ENCODE measurements at places on chromosomes 7 and 10.

GRCh38 chr7:151692721-151693120 is 173.0 kb upstream of the RHEB start:
- DNase-seq = no peak

GRCh38 chr7:27171637-27172314 is 2.3 kb downstream of the HOXA10 start:
- peak; percentile 60 for DNase-seq

DNA sequence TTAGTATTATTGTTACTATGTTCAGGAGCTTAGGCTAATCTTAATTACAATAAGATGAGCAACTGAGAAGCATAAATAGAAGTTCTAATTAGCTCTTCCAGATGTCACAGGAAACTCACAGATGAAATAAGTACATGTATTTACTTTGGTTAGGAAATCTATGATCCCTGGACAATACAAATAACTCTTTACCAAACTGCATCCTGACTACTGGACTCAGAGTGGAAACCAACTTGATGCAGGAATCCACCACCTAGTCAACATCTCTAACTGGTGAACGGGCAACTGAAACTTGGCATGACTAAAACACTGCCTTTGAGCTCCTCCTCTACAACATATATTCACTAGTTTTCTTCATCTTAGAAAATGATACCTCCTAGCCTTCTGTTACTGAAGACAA is 193.2 kb downstream of the AGMO start:
- peak; percentile 60 for DNase-seq

DNA sequence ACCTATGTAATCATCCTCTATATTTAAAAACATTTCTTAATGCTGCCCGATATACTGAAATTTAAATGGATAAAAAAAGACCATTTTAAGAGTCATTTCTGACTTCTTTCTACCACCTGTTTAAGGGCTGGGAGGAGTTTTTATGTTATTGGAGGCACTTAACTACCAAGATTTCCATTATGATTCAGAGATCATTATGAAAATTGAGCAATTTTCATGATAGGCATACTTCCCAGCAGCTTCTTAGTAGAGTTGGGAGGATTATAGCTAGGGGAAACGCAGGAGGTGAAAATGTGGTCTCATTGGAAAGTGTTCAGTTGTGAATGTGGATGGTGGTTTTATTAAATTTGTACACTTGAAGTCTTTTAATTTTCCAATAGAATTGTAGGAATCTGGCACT is 28.4 kb upstream of the FAM204A start:
- no peak for DNase-seq

GRCh38 chr10:108788891-108789290 is 1134.4 kb downstream of the XPNPEP1 start:
- no peak for DNase-seq

- peak; percentile 76 for DNase-seq
These were observed 409 bp downstream of the DNMBP start for GRCh38 chr10:100009283-100009792.

GRCh38 chr10:119333146-119333792 is 125.9 kb downstream of the GRK5 start:
- peak; percentile 95 for DNase-seq

DNA sequence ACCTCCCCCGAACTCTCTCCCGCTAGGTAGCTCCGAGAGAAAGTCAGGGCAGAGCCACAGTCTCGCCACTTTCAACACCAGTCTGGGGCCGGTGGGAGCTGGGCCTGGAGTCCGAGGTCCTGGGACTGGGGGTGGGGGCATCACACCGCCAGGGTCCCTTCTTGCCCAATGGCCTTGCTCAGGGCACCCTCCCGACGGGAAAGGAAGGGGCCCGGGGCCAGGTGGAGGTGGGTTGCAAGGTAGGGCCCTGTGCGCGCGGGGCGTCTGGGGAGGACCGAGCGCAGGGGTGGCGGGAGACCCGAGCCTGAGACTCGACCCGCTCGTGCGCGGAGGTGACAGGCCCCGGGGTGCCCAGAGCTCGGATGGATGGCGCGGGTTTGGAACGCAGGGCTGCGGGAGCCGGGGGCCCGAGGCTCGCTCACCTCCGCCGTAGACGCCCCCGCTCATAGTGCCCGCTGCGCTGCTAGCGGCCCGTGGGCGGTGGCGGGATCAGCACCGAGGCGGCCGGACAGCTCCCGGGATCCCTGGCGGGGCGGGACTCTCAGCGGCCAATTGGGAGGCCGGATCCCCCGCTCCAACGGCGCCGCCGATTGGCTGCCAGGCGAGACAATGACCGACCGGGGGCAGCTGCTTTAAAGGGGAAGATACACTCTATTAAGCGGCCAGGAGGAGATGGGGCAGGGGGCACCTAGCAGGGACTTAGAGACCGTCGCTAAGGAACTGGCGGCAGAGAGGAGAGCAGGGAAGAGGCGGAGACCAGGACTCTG is at the start of gene ACTL6B:
ACTL6B (minus strand) TSS at position 541 of the 767 bp plus-strand sequence; CDS start at position 447, 94 bp downstream.
- peak; percentile 88 for DNase-seq

GRCh38 chr10:71750124-71750841 is 23.0 kb downstream of the VSIR start:
- DNase-seq = no peak

DNA sequence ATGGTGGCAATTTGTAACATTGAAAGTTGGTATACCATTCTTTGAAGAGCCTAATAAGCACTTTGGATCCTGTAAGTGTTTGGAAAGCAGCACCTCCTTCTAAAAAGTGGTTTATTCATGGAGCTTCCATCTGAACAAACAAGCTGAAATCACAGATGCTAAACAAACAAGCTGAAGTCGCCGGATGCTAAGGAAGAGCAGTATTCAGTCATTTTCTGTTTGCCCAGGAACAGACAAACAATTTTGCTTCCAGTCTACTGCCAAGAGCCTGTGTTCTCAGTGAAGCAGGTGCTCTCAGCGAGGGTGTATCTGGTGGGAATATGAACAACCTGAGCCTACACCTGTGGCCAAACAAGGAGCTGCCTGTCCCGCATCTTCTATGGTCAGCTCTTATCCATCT is 6.3 kb downstream of the COL28A1 start:
- DNase-seq = no peak

DNA sequence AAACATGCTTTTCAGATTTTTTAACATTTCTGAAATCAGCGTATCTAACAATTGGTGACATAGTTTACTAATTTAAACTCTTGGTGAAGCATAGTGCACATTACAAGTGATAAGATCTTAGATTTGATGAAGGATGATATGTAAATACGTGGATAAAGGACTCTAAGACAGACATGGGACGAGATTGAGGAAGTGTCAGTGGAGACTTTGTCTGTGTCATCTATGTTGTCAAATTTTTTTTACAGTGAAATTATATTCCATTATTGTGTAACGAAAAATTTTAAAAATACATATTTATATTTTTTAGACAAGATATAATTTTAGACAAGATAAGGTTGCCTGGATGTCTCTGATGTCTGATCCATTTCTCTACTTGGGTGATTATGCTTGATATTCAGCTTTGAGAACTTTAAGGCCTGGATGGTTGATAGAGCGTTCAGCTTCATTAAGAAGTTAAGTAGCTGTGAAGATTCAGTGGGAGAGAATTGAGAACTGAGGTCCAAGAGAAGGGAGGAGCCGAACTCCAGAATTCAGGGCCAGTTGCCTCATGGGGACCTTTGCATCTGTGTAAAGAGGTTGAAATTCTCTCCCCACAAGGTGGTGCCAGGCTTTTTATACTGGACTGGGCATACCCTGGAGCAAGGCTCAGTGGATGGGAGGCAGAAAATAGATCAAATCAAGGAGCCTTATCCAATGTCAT is 62.7 kb downstream of the KAT6B start:
- peak; percentile 37 for DNase-seq

- peak; percentile 39 for DNase-seq
These were observed 38.1 kb downstream of the MKI67 start for GRCh38 chr10:128087884-128088709.

DNA sequence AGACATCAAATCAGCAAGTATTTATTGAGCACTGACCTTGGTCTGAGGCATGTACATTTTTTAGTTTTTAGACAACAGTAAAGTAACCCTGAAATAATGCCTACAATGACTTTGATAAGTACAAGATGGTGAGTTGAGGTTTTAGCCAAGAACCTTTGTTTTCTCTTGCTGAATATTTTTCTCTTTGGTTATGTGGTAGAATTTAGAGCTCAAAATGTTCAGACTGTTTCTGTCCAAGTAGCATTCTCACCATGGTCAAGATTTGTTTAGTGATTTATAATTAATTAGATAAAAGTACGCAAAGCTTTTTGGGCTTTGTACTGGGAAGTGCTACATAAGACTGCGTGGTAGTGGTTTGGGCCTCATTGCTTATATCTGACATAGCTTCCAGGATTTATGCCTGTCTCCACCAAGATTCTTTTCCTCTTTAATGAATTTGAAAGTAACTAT is 102.4 kb downstream of the KAT6B start:
- no peak for DNase-seq

- no peak for DNase-seq
These were observed 9.7 kb downstream of the CPA4 start for GRCh38 chr7:130302649-130303048.

DNA sequence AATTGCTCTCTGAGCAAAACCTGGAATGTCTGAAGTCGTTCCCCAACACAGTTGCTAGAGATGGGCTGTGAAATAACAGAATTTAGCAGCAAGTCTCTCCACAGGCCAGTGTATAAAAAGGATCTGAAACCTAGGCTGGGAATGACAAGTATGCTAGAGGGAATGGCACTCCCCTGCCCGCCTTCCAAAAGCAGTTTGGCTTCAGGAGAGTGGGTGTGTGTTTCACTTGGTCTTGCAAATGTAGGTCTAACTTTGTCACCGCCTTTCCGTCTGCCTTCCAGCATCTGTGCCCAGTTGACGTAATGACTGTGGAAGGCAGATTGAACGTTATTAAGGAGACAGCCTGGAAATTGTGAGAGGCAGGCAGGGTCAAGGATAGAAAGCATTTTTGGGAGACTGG is 18.0 kb upstream of the MTURN start:
- DNase-seq = no peak

GRCh38 chr7:141001122-141001521 is 13.6 kb downstream of the MRPS33 start:
- DNase-seq = no peak

- no peak for DNase-seq
These were observed 292.4 kb upstream of the MKLN1 start for GRCh38 chr7:131035088-131035770.

GRCh38 chr10:4653160-4653559 is 172.8 kb upstream of the AKR1E2 start:
- peak; percentile 6 for DNase-seq

DNA sequence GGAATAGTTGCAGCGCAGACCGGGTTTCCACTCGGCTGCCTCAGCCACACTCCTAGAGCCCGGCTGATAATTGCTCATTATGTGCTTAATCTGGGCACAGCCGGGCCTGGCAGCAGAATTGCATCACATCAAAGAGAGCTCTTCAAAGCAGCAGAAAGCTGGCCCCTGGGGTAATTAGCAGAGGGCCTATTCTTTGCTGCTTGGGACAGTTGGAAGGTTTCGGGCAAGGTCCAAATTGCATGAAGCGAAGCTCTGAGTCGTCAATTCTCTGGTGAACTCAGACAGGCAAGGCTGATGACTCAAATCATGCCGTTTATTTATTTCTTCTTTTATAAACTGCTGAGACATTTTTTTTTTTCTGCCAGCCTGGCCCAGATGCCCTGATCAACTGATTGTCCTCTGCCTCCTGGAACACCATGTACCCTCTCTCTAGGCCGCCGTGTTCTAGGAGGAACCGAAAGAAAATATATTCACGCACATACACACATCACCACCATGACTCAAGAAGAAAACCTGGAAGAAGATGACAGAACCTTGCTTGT is 242.2 kb downstream of the RAB11FIP2 start:
- peak; percentile 13 for DNase-seq

- no peak for DNase-seq
These were observed 185.5 kb downstream of the SEMA3A start for GRCh38 chr7:84009051-84009450.

DNA sequence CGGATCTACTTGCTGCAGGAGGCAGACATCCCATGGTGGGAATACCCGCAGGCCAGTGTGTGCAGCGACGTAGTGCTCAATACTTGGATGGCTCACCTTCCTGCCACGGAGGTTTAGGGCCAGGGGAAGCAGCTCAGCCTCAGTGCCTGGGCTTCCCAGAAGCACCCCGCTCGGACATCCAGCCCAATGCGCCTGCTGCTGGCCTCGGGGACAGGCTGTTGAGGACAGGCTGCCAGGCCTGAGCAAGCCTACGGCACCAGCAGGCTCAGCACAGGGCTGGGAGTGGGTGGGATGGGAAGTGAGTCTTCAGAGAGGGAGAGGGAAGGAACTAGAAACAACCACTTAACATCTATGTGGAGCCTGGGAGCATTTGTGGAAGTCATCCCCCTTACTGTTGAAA is 441.3 kb upstream of the MGMT start:
- no peak for DNase-seq

DNA sequence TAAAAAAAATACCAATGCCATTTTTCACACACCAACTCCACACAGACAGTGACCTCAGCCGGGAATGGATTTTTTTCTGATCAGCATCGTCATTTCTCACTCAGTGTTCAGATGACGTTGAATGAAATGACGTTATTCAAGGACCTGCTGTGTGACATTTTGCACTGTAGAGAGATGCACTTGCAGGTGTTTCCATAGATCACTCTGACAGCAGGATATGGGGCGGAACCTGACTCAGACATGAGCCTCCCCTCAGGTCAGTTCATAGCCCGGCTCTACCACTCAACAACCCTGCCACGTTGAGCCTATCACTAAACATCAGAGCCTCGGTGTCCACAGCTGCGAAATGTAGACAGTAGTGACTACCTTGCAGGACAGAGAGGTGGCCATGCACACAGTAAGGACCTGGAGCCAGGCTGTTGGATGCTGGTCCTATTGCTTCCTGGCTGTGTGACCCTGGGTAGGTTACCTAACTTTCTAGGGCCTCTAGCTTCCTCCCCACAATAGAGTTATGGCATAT is 41.4 kb upstream of the ANTXRL start:
- no peak for DNase-seq

DNA sequence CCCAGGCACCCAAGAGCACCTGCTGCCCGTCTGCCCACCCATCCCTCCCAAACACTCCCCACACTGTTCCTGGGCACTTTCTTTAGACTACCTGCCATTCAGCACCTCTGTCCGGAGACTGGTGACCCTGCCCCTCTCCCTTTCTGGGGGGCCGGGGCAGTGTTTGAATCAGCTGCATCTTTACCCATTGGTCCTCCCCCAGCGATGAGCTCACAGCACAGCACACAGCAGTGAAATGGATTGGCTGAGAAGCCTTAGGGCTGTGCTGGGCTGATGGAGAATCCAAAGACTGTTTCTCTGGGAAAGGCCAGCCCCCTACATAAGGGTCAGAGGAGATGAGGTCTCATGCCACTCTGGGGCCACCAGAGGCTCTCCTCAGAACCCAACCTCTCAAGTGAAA is 40.2 kb downstream of the VWA2 start:
- DNase-seq = no peak

DNA sequence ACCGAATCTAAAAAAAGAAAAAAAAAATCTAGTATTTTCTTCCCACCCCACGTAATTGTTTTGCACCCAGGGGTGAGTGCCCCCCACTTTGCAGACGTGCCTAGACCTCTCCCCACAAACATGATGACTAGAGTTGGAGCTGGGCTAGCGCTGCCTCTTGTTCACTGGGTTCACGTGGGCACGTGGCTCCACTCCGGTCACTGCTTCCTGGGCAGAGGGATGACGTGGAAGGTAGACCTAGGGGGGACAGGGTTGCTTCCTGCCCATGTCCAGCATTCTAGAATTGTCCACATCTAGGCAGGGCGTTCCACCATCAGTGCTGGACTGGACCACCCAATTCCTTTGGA is 861 bp upstream of the LIMK1 start:
- no peak for DNase-seq
